ENCODE measurements at places on chromosomes 4 and X.

- no peak for DNase-seq
These were observed 721.5 kb downstream of the IL1RAPL1 start for GRCh38 chrX:29308726-29309125.

GRCh38 chr4:37439809-37440474 is 195.4 kb downstream of the NWD2 start:
- no peak for DNase-seq

GRCh38 chr4:47471591-47471990 is 8.1 kb upstream of the COMMD8 start:
- no peak for DNase-seq

- no peak for DNase-seq
These were observed 74.3 kb downstream of the CFAP299 start for GRCh38 chr4:80409809-80410208.

- no peak for DNase-seq
These were observed 22.6 kb upstream of the CD38 start for GRCh38 chr4:15755321-15756155.

DNA sequence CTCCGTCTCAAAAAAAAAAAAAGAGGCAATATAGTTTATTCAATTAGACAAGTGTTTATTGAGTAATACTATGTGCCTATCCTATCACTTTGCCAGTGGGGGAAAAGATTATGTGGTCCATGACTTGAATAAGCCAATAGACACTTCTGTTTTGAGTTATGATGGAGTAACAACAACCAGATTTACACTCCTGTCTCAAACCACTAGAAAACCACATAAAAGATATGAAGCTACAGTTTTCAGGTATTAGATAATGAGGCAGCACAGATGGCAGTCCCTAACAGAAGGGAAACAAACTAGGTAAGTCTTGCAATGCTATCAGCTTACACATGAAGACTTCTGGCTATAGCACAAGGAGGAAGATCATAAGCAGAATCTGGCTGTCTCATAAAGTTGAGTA is 22.5 kb downstream of the NFXL1 start:
- DNase-seq, result no peak

DNA sequence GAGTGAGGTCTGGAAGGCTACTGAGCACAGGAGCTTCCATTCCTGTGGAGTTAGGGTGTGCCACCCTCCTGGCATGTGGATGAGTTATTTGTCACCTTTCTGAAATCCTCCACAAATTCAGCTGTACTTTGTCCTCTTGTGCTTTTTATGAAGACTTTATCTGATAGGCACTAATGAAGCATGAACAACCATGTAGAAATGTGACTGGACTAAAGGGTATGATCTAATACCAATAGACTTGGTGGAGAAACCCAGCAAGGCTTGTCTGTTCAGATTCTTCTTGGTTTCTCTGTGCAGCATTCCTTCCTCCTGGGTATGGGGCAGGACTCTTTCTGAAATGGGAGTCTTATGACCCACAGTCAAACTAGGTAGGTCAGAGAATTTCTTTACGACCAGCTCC is 9.6 kb downstream of the NBDY start:
- no peak for DNase-seq

GRCh38 chrX:9587642-9588041 is 122.8 kb downstream of the TBL1X start:
- no peak for DNase-seq

DNA sequence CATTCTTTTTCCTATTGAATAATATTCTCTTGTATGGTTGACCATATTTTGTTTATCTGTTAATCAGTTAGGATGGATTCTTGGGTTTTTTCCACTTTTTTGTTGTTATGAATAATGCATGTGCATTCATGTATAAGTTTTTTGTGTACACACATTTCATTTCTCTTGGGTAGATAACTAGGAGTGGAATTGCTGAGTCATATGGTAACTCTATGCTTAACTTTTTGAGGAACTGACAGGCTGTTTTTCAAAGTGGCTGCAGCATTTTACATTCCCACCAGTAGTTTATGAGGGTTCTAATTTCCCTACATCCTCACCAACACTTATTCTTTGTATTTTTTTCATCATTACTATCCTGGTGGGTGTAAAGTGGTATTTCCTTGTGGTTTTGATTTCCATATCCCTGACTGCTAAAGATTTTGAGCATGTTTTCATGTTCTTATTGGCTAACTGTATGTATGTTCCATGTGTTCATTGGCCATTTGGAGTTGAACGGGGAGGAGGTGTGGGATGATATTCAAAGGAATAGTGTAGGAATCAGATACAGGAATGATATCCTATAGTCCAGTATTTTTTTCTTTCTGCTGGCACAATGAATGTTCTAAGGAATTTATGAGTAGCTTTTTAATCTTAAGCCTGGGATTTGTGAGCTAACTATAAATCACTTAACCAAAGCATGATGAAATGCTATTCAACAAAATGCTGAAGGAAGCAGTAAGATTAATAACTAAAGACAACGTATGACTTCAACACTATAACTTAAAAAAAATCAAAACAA is 114.3 kb downstream of the AMELX start:
- no peak for DNase-seq

- no peak for DNase-seq
These were observed 4.2 kb upstream of the HGFAC start for GRCh38 chr4:3437582-3437936.

- DNase-seq, result no peak
These were observed 294.4 kb downstream of the INPP4B start for GRCh38 chr4:142551517-142552305.

DNA sequence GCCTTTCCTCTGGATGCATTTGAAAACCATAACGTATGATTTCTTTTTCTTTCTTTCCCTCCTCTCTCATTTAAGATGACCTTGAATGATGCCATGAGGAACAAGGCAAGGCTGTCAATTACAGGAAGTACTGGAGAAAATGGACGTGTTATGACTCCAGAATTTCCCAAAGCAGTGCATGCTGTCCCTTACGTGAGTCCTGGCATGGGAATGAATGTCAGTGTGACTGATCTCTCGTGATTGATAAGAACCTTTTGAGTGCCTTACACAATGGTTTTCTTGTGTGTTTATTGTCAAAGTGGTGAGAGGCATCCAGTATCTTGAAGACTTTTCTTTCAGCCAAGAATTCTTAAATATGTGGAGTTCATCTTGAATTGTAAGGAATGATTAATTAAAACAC is 142.8 kb downstream of the GRIA2 start:
- no peak for DNase-seq

DNA sequence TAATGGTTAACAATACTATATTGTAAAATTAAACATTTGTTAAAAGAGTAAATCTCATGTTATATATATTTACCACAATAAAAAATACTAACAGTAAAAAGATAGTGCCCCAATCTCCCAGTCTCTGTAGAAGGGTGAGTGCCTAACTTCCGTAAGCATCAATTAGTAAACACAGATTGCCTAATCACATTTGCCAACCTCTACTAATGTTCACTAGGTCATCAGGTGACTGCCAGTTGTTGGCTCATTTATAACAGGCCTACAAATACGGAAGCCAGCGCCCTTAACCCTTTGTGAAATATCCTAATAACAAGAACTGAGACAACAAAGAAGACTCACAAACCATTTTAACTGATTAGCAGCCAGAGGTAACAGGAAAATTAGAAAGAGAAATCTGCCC is 345.1 kb downstream of the INPP4B start:
- DNase-seq, result no peak

DNA sequence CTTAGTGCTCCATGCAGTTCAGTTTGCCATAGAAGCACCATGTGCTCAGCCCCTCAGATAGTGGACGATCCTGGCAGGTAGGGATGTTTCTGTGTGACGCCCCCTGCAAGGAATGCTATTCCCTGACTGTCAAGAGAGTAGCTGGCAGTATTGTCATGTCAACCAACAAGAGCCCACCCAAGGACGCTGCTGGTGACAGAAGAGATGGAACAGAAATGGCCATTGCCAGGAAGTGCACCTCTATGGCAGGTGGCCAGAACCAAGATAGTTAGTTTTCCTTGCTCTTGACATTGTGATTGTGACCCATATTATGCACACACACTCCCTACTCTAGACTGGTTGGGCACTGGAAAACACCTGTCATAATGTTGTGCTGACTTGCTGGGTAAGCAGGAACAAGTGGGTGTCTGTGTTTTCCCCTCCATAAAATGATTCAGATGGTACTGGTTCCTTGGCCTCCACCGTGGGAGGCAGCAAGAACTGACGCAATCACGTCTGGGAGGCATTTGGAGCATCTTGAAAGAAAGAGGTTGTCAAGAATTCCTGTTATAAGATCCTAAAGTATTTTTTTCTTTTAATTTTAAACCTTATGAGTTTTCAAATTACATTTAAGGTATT is 507.9 kb downstream of the MID1IP1 start:
- DNase-seq, result no peak

DNA sequence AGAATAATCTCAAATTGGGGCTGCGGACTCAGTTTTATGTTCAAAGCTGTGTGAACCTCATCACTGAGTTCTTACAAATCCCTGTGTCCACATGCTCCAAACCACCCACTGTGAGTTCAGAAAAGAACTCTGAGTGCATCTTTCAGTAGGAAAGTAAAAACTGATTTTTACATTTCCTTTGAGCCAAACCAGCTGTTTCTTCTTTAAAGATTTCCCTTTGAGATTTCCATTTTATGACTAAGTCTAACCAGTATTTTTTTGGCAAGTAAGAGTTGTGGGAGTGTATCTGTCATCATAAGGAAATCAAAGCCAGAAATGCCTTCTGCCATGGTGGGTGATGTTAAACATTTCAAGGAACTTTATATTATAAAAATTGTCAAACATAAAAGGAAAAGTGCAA is 100.0 kb downstream of the TET2 start:
- DNase-seq, result peak; percentile 25

DNA sequence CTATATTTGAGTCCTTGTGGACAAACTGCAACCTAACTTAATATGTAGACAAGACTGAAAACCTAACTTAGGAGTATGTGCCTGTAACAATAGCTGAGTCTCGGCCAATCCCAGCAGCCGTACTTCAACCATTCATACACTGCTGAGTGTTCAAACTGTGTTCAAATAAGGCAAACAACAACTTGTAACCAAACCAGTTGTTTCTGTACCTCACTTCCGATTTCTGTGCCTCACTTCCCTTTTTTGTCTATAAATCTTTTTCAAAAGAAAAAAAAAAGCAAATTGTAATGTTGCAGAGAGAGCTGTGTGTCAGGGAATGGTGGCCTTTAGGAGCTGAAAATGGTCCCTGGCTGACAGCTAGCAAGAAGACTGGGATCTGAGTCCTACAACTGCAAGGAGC is 46.0 kb downstream of the GEMIN8 start:
- no peak for DNase-seq

- no peak for DNase-seq
These were observed 38.3 kb upstream of the STAG2 start for GRCh38 chrX:123923211-123923610.

GRCh38 chrX:133120406-133120805 is 23.5 kb upstream of the USP26 start:
- no peak for DNase-seq

DNA sequence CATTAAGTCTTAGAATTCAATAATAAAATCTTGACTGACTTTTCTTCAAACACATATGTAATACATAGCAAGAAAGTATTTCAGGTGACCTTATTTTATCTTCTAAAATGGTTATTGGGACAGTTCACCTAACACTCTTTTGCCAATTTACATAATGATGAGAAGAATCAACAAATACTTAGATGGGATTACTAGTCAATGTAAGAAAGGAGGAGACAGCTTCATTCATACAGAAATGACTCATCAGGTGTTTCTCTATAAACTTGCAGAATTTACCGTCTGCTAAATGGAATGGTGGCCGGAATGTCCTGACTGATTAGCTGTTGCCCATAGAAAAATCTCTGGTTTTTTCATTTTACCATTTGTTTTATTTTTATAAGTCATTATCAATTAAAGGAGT is 115.0 kb upstream of the ETNPPL start:
- DNase-seq, result no peak

DNA sequence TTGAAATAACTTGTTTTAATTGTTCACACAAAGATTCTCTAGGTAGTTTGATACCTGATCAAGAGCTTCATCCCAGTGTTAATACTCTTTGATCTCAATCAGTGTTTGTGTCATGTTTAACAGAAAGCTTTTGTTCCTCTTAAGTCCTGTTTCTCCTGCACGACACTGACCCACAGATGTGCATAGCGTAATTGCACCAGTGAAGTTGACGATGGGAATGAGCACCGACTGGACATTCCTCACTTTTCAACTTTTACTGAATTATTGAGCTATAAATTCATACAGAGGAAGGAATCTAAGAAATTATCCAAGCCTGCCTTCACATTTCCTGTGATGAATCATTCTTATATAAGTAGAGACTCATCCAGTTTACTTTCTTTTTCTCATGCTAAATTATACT is 878.7 kb upstream of the TENM3 start:
- no peak for DNase-seq

GRCh38 chr4:112167794-112168193 is 22.5 kb downstream of the FAM241A start:
- DNase-seq, result no peak

GRCh38 chr4:90209922-90210321 is 82.7 kb downstream of the CCSER1 start:
- DNase-seq, result no peak

- no peak for DNase-seq
These were observed 11.6 kb downstream of the ZNF827 start for GRCh38 chr4:145927030-145927429.

- DNase-seq, result no peak
These were observed 229.6 kb downstream of the UNC5C start for GRCh38 chr4:95319169-95319568.

DNA sequence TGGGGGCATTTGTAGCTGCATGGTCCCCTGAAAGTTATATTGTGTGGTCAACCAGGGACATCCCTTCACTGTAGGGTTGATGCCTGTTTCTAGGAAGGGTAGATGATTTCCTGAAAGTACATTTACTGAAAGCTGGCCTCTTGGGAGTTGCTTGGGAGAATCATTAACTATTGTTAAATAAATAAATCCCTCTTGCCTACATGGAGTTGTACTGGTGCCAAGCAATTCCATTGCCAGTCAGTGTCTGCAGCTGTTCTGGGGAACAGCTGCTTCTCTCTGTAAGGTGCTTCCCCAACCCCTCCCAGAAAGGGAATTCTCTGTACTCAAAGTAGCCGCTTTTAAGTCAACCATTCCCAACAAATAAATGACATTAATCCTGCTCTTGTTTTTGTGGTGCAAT is 51.1 kb downstream of the C4orf51 start:
- DNase-seq, result no peak

- no peak for DNase-seq
These were observed 496.9 kb downstream of the RAB28 start for GRCh38 chr4:12987284-12987683.

- no peak for DNase-seq
These were observed 546.0 kb downstream of the BCOR start for GRCh38 chrX:39551762-39552161.

- DNase-seq, result no peak
These were observed 981 bp upstream of the PITX2 start for GRCh38 chr4:110623718-110624397.

- DNase-seq, result no peak
These were observed 645 bp upstream of the RAB28 start for GRCh38 chr4:13484749-13485221.

All from right renal pelvis (tissue), 4 donors.